ENCODE measurements at places on chromosomes 2 and 18.
A peak's percentile ranks its signal among the peaks of the same experiment; 100 is the strongest.

GRCh38 chr2:223075301-223076270 lies 23.6 kb downstream of the KCNE4 start:
- no peak for DNase-seq

- no peak for DNase-seq
Observed at GRCh38 chr2:113672326-113672932, 45.4 kb downstream of the RABL2A start.

- DNase-seq: no peak
Observed at GRCh38 chr2:172339371-172340010, 87.9 kb upstream of the ITGA6 start.

GRCh38 chr2:56130463-56131070 lies 53.2 kb upstream of the CCDC85A start:
- peak; percentile 3 for DNase-seq

GRCh38 chr2:211373203-211373602 lies 816.8 kb downstream of the CPS1 start:
- DNase-seq: no peak

- DNase-seq: no peak
Observed at GRCh38 chr2:57567245-57567644, 479.4 kb upstream of the VRK2 start.

Measured in T1000 (cell line).